ENCODE measurements at places on chromosomes 13 and 19.

GRCh38 chr13:45137526-45137925 lies 17.2 kb downstream of the GTF2F2 start:
- no peak for DNase-seq

DNA sequence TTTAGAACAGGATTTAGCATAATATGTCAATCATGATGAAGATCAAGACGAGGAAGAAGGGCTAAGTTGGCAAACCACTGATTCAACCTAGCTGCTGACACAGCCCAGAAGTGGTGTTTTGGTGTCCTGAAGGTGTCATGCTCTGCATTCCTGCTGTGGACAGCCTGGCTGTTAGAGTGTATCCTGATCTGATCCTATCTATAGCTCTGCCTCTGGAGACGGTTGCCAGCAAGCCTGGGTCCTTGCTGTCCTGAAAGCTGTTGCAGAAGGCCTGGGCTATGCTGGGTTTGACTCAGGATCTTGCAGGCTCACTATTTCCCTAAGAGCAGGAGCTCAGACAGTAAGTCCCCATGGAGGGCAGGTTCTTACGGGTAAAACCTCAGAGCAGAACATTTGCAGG lies 416.4 kb downstream of the TSHZ3 start:
- DNase-seq, result peak; percentile 46

DNA sequence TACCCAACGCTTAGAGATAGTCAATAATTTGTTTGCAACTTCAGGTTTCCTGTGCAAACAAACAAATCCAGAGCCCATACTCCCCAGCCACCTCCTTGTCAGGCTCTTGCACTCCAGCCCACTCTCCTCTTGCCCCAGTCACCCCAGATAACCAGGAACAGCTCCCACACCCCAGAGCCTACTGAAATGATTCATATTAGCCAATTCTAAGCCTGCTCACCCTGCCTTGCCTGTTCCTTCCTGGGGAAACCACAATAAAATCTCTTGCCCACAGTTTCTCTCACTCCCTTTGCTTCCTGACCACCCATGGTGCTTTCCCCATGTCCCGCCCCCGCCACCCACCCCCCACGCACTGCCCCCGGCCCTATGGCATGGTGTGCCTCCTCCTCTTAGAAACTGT lies 3.8 kb upstream of the ACTL9 start:
- DNase-seq, result no peak

DNA sequence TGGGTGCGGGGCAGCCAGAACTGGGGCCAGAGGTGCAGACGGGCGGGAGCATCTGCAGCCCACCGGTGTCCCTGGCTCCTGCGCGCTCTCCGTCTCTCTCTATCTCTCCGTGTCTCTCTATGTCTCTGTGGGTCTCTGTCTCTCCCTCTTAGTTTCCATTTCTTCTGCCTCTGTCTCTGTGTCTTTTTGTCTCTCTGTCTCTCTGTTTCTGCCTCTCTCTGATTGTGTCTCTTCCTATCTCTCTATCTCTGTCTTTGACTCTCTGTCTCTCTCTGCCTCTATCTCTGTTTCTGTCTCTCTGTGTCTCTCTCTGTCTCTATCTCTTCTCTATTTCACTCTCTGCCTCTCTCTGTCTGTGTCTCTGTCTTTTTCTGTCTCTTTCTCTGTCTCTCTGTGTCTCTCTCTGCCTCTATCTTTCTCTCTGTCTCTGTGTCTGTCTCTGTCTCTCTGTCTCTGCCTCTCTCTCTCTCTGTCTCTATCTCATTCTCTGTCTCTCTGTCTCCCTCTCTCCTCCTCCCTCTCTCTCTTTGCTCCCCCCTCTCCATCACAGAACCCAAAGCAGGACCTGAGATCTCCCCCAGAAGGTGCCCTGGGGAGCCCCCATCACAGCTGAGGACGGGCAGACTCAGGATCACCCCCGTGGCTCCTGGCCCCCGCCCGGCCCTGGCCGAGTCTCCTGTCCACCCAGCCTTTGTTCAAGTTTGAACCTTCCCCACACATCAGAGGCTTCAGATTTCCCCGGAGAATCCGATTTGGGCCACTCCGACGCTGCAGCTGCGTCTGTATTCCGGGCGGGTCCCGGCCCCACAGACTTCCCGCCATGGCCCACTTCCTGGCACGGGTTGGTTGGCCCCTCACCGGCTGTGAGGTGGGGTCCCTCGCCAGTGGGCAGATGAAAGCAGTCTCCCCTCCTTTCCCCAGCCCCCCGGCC lies 48.6 kb upstream of the TCF3 start:
- no peak for DNase-seq

GRCh38 chr19:31181535-31181934 lies 167.7 kb downstream of the TSHZ3 start:
- no peak for DNase-seq

DNA sequence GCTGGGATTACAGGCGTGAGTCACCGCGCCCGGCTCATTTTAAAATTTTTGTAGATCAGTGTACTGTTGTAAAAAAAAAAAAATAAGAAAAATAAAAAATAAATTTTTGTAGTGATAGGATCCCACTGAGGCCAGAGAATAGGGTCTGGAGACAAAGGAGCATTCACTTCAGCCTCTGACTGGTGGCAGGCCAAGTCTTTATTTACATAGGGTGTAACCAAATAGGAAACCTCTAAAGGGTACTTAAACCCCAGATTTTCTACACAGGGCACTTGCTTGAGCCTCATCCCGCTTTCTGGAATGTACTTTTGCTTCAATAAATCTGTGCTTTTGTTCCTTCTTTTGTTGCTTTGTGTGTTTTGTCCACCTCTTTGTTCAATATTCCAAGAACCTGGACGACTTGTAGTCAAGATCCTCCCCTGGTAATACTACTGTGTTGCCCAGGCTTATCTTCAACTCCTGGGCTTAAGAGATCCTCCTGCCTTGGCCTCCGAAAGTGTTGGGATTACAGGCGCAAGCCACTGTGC lies 2.1 kb upstream of the PDCD2L start:
- no peak for DNase-seq

DNA sequence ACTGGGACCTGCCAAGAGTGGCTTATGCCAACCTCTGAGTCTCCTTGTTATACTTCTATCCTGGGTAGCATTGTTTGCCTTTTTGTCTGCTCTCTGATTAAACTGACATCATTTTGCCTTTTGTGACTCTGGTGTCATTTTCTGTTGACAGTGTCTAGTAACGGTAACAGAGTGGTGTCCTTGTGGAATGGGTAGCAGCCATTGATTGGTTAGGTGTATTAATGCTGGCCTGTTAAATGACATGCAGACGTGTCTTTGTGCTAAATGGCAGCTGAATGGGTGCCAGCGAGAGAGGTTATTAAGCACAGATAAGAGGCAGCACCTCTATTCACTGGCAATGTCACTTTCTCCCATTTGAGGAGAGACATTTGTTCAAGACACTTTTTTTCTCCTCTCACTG lies 1289.4 kb downstream of the PCDH9 start:
- DNase-seq, result no peak

- DNase-seq, result no peak
Observed at GRCh38 chr13:53052675-53053074, 24.1 kb downstream of the OLFM4 start.

GRCh38 chr19:19911150-19911549 lies 10.4 kb downstream of the ZNF93 start:
- DNase-seq, result peak; percentile 70

GRCh38 chr13:113860051-113860664 lies 3.7 kb downstream of the GAS6 start:
- peak; percentile 55 for DNase-seq

DNA sequence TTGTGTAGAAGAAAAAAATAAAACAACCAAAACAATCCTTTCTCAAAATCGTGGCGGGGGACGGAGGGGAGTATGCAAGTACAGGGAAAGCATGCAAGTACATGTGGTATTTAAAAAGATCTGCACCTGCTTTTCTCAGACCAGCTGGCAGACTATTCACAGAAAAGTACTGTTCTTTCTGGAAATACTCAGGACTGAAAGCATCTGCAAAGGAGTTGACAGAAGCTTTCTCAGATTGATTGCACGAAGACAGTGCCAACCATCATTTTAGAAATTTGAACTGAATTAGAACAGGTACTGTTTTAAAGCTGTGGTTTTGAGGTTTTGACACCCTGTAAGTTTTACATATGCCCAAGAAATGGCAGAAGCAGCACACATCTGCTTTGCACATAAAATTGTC lies 19.8 kb upstream of the PCDH8 start:
- DNase-seq, result no peak

GRCh38 chr13:113090806-113091205 lies 14.8 kb upstream of the F7 start:
- DNase-seq, result no peak

DNA sequence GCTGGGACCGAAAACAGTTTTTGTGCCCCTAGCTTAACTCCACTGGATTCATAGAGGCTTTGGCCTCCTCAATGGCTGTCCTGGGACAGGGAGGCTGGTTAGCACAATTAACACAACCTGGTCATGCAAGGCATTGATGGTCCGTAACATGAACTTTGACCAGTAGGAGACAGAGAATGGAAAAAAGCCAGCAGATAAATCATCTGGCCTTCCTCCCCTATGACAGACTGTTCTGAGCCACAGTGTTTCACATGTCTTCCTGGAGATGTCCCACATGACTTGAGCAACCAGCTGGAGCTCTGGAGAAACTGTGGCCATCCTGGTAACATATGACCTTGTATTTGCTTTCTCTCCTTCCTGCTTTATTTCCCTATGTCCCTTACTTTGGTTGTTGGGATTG lies 244.2 kb downstream of the UQCRFS1 start:
- DNase-seq, result no peak

DNA sequence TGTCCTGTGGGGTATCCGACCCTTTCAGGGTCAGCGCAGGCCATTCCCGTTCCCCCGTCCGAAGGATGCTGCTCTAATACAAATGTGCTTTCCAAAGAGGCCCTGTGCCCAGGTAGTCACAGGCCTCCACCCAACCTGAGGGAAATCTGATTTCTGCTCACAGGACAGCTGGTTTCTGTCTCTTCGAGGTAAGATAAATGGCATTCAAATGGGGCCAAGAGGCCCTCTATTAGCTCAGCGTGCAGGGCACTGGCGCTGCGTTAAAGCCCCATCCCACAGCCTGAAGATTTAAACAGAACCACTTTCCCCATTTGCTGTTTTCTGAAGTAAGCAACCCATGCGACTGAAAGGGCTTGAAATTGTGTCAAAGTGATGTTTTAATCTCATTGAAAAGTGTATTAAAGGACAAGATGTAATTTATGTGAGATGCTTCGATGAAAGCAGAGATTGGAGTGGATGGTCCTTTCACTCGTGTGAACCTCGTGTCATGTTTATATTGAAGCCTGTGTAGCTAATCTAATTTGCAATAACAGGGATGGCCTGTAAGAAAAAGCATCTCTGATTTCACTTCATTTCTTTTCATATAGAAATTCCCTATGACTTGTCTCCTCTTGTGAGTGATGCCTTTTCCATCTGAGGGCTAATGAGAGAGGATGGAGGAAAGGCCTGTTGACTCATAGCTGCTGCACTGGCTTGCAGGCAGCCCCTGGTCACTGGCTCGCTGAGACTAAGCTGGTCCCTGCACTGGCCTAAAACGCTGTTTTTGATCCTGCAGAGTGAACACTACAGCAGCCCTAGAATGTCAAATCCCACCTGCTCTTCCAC lies 7.3 kb upstream of the SOX1 start:
- DNase-seq, result no peak

- DNase-seq, result no peak
Observed at GRCh38 chr13:98504029-98504351, 72.9 kb downstream of the STK24 start.

- no peak for DNase-seq
Observed at GRCh38 chr13:67094952-67095351, 135.2 kb downstream of the PCDH9 start.

DNA sequence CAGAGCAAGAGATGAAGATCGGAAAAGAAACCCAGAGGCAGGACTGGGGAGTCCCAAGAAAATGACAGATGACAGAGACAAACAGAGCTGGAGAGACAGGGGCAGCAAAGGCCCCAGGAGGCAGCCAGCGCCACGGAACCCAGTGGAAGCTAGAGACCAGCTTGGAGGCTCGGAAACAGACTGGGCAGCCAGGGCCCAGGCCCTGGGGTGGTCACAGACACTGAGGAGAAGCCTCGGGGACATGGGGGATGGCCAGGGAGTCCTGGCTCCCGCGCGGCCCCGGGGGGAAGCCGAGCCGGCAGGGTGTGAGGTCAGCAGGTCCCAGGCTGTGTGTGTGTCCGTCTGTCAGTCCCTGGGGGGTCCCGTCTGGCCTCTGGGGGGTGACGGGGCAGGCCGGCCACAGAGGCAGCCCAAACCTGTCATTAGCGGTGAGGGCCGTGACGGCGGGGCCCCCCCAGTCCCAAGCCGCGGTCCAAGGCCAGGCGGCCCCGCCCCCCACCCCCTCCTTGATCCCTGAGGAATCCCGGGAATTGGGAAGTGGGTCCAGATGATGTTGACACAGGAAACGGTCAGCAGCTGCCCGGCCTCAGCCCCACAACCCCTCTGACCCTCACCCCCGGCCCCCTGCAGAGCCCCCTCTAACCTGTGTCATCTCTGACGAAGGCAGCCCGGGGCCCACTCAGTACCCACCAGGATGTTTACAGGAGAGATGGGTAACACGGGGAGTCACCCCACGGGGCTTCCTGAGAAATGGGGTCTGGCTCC lies 2.5 kb upstream of the TMEM190 start:
- peak; percentile 73 for DNase-seq

GRCh38 chr13:52849291-52850071 lies 1.0 kb upstream of the PCDH8 start:
- DNase-seq, result no peak

DNA sequence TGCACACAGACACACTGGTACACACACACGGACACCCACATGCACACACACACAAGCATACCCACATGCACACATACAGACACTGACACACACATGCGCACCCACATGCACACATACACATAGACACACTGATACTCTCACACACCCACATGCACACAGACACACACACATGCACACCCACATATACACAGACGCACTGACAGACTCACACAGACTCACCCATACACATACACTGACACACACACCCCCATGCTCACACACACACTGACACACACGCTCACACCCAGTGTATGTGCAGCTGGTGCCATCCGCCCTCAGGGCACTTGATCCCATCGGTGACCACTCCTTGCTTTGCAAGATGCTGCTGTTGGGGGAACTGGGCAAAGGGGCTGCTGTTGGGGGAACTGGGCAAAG lies 9.7 kb upstream of the RASA3 start:
- no peak for DNase-seq

GRCh38 chr13:31587698-31588266 lies 151.5 kb upstream of the RXFP2 start:
- no peak for DNase-seq

GRCh38 chr19:30419568-30420180 lies 47.5 kb downstream of the ZNF536 start:
- DNase-seq, result peak; percentile 69

- no peak for DNase-seq
Observed at GRCh38 chr13:99339736-99340397, 32.7 kb upstream of the GPR183 start.

DNA sequence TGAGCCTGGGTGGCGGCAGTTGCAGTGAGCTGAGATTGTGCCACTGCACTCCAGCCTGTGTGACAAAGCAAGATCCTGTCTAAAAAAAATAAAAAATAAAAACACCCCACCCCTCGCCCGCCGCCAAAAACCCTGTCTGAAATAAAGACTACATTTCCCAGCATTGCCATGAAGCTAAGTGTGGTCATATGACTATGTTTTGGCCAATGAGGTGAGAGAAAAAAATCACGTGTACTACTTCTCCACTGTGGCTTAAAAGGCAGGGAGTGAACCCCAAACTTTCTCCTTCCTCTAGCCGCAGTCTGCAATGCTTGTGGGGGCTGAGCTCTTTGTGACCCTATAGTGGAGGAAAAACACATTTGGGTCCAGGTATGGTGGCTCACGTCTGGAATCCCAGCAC lies 54.9 kb downstream of the COLGALT1 start:
- no peak for DNase-seq

- DNase-seq, result no peak
Observed at GRCh38 chr13:21686751-21687391, 16.0 kb downstream of the FGF9 start.
